Ascending aorta (tissue), 2 donors: ENCODE measurements at places on chromosomes 1 and 21. TPM values are rescaled to one million over a fixed set of nuclear protein-coding genes. Genes with fewer than 3 reads are reported as not detected.

CDCA8 gene
- 0.75 TPM for total RNA-seq

CD48 gene
- not detected for total RNA-seq

- H3K36me3 ChIP-seq = no peaks in the 10 kb centered on the region
- peak; percentile 93 for DNase-seq
- H3K4me3 ChIP-seq = no peak overlapping the region
- H3K27me3 ChIP-seq = no peaks in the 10 kb centered on the region
- H3K4me1 ChIP-seq = peaks cover 12% of the 10 kb centered on the region
Observed at GRCh38 chr1:63946866-63947491, 173.2 kb downstream of the ROR1 start.

DNA sequence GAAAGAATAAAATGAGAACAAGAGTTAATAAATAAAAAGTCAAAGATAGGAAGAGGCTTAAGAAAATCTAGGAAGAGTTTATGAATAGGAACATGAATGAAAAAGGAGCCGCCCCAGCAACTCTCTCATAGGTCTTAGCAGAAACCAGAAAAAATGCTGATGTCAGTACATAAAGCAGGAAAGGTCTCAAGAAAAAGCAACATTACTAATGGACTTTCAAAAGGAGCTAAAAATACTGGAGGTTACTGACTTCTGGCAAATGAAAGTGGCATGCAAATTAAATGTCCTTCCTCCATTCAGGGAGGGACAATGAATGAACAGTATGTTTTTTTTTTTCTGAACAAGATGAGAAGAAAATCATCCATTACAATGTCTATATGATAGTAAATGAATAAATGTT lies 387.6 kb downstream of the BRINP2 start:
- no peak overlapping the region for H3K4me3 ChIP-seq
- H3K4me1 ChIP-seq = no peaks in the 10 kb centered on the region
- H3K36me3 ChIP-seq = no peaks in the 10 kb centered on the region

DNA sequence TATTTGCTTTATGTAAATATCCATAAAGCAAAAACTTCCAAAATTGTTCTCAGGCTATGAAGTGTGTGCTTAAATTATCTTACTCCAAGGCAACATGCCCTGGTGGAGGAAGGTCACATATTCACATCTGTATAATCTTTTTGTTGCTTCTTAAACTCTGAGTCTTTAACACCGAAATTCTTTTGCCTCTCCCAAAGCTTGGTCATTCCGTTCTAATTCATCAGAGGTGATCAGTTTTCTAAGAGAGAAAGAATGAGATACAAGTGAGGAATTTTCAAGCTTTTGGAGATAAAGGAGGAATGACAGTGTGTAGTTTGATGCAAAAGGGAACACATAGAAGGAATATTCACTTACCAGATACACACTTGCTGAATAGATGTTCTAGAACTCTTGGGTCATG lies 561.7 kb downstream of the LTN1 start:
- H3K27ac ChIP-seq = no peak overlapping the region
- no peaks in the 10 kb centered on the region for H3K27me3 ChIP-seq
- H3K36me3 ChIP-seq = no peaks in the 10 kb centered on the region
- no peaks in the 10 kb centered on the region for H3K4me1 ChIP-seq
- no peak overlapping the region for H3K4me3 ChIP-seq

- H3K4me1 ChIP-seq = no peaks in the 10 kb centered on the region
- no peak overlapping the region for H3K27ac ChIP-seq
- no peaks in the 10 kb centered on the region for H3K36me3 ChIP-seq
Observed at GRCh38 chr1:41649396-41650027, 165.0 kb upstream of the EDN2 start.

- H3K36me3 ChIP-seq = no peaks in the 10 kb centered on the region
- H3K4me3 ChIP-seq = no peak overlapping the region
- peak overlapping the region; percentile 44 for H3K27ac ChIP-seq
- peaks cover 26% of the 10 kb centered on the region for H3K4me1 ChIP-seq
- H3K27me3 ChIP-seq = no peaks in the 10 kb centered on the region
Observed at GRCh38 chr1:174963529-174964125, 36.1 kb upstream of the CACYBP start.
